Fibroblast of villous mesenchyme (primary cell): ENCODE measurements at places on chromosomes 7 and 10. TPM values are rescaled to one million over a fixed set of nuclear protein-coding genes. Genes with fewer than 3 reads are reported as not detected.

GRCh38 chr7:21108182-21108581 lies 319.7 kb upstream of the SP4 start:
- DNase-seq: no peak

- DNase-seq: no peak
Measured at GRCh38 chr7:99011706-99012404, 132.1 kb downstream of the SMURF1 start.

GRCh38 chr7:107879400-107880035 lies 11.5 kb upstream of the DLD start:
- DNase-seq: peak; percentile 68

DNA sequence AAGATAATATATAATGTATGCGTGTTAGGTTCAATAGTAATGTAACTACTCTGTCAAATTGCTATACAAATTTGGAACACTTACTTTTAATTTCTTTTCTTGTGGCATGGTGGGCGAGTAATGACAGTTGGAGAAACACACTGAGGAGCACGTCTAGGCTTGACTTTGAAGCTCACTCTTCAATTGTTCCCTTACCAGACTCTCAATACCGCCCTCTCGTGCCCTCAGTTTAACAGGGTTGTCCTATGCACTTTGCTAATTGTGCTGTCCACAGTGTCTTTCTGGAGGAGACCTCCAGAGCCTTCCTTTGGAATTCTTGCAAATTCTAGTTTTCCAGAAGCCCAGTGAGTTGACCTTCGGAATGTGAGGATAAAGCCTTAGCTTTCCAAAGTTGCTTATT lies 107.2 kb upstream of the RELN start:
- peak; percentile 7 for DNase-seq

Gene NPC1L1
- total RNA-seq: not detected in 2 replicates

- DNase-seq: no peak
Measured at GRCh38 chr10:69872323-69872722, 70.6 kb downstream of the COL13A1 start.

DNA sequence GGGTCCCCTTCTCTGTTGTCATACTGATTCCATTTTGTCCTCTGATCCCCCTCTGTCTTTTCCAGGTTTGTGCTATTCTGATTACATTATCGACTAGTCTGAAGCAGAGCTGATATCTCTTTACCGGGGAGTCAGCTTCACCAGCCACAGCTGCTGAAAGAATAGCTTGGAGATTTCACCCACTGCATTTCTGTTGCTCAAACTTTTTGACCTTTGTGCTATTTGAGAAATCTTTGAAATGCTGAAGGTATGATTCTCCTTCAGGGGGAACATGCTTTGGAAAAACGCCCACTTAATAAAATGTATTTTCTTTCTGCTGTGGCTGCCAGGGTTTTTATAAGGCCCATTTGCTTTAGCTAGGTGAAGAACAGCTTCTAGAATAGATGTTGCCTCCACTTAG lies 197.8 kb upstream of the TCF7L2 start:
- no peak for DNase-seq

DNA sequence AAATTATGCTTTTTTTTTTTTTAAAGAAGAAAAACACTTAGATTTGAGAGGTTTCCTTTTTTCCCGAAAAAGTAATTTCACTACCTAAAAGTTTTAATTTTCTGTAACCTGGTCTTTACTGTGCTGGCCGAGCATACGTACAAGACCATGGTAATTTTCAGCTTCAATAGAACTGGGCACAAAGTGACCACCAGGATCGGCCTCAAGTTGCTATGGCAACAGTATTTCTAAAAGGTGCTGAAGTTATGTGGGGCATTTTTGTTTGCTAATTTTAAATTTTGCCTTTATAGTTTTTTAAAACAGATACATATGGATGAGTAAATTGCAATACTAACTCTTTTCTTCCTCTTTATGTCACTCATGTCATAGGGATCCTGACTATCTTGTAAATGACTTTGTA lies 69.4 kb downstream of the FAM204A start:
- DNase-seq: no peak

- no peak for DNase-seq
Measured at GRCh38 chr7:110633313-110633712, 457.6 kb upstream of the LRRN3 start.

Gene PRSS1
- not detected in 2 replicates for total RNA-seq

DNA sequence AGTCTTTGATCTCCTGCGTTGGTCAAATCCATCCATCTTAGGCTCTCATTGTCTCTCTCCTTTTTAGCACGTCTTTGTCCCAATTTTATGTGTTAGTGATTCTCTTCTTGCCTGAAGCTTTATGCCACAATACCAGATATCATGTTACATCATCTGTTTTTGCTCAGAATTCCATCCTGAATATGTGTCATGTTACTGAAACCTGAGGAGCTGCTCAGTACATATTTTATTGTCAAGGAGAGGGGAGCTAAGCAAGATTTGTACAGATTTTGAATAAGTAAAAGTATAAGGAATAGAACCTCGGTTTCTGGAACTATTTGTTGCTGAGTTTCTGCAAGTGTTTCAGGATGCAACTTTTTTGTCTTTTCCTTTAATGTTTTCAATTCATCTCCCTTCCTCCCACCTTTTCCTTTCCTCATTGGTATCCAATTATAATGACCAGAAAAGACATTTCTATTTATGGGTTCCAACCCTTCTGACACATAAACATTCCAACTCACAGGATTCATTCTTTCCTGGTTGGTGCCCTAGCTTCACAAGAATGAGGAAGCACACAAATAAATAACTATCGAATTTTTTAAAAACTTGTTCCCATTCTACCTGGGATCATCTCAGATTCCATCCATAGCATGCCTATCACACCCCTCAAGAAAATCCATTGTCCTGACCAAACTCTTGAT lies 291.8 kb downstream of the CRPPA start:
- peak; percentile 71 for DNase-seq

Gene IFIT1
- total RNA-seq: 32.9 and 70.8 TPM in 2 replicates

DNA sequence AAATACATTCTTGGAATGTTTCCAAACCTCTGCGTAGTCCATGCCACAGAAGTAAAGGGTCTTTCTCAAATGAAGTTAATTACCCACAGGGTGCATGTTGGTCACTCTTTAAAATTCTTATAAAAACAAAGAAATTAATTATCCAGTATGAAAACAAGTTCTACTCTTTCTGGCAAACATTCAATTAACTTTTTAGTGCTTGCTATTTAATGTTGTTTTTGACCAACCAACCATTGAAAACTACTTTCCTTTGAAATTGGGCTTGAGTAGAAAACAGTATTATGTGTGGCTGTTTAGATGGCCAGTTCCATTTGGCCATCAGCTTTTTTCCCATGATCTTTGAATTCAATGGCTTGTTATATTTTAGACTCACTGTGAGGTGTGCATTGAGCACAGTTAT lies 83.0 kb downstream of the TAF3 start:
- no peak for DNase-seq

Gene NODAL
- not detected in 2 replicates for total RNA-seq
